ENCODE measurements at places on chromosomes 2 and 18. TPM values are rescaled to one million over a fixed set of nuclear protein-coding genes. Genes with fewer than 3 reads are reported as not detected.
A peak's percentile ranks its signal among the peaks of the same experiment; 100 is the strongest.

GRCh38 chr2:85413592-85414420, 3.6 kb upstream of the CAPG start:
- peak; percentile 51 for DNase-seq

GRCh38 chr2:207274530-207275189, 108.9 kb upstream of the KLF7 start:
- no peak for DNase-seq

GRCh38 chr2:107806901-107807300, 19.8 kb upstream of the RGPD4 start:
- DNase-seq, result no peak

DNA sequence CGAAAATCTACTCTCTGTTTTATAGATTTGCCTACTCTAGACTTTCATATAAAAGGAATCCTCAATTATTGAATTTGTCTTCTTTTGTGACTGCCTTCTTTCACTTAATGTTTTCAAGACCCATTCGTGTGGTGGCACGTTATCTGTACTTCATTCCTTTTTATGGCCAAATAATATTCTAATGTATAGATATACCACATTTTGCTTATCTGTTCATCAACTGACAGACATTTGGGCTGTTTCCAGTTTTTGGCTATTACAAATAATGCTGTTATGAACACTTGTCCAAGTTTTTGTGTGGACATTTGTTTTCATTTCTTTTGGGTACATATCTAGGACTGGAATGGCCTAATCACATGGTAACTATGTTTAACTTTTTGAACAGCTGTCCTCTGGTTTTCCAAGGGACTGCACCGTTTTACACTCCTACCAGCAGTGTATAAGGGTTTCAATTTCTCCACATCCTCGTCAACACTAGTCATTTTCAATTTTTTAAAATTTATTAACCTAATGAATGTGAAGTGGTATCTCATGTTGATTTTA, 9.3 kb upstream of the NPAS2 start:
- DNase-seq, result no peak

GRCh38 chr18:77067291-77068061, 65.1 kb downstream of the MBP start:
- DNase-seq, result peak; percentile 77

GRCh38 chr18:70428439-70428838, 139.6 kb downstream of the SOCS6 start:
- DNase-seq, result no peak

GRCh38 chr2:113977660-113978523, 88.0 kb downstream of the ACTR3 start:
- no peak for DNase-seq

DNA sequence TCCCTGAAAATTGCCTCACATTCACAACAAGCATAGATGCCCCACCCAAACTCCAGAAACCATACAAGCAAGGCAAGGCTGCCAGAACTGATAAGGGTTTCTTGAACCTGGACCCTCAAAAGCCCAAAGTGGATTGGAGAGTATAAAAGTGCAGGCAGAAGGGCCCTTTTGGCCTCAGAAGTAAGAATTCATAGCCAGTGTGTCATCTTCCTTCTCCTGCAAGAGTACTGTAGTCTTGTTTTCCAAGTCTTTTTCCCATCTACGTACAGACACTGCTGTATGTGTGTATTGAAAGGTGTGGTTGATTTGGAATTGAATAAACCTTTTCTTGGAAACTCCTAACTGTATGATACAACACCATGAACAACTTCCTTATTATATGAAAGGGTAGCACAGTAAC, 46.8 kb downstream of the ZC3H15 start:
- DNase-seq, result no peak

DNA sequence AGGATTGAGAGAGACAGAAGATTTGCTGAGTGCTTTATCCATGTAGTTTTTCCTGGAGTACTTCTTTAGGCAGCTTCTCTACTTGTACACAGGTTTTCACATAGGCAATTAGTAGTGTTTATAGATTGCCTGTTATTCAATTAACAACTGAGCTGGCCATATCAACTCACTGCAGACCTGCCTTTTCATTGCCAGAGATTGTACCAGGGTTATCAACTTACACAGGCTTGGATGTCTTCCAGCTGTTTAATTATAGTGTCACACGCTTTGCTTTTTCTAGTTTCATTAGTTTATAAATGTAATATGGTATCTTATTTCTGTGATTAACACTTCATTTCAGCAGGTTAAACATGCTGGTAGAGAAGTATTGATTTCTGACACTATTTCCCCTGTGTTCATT, 125.9 kb downstream of the GPD2 start:
- DNase-seq, result no peak

DNA sequence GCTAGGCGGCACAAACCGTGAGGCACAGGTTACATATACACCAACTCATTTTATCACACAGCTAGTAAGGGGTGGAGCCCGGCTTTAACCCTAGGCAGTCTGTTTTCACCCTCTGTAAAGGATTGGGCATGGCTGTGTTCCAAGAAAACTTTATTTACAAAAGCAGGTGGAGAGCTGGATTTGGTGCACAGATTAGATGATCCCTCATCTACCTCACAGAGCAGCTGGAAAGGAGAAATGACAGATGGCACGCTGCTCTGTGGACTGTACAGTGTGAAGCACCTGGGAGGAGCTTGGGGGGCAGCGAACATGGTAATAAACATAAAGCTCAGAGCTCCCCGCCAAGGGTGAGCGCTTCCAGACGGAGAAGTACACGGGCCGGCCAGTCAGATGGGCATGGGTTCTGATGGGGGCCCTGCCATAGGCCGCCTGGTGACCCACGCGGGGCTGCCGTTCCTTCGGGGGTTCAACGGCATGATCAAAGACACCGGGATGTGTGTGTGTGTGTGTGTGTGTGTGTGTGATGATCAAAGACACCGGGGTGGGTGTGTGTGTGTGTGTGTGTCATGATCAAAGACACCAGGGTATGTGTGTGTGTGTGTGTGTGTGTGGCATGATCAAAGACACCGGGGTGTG, 862 bp upstream of the TMEM177 start:
- no peak for DNase-seq

- DNase-seq, result no peak
These were observed 476.7 kb upstream of the RAB6C start for GRCh38 chr2:129502781-129503180.

GRCh38 chr2:179454443-179455171, 190.0 kb upstream of the SESTD1 start:
- DNase-seq, result no peak

DNA sequence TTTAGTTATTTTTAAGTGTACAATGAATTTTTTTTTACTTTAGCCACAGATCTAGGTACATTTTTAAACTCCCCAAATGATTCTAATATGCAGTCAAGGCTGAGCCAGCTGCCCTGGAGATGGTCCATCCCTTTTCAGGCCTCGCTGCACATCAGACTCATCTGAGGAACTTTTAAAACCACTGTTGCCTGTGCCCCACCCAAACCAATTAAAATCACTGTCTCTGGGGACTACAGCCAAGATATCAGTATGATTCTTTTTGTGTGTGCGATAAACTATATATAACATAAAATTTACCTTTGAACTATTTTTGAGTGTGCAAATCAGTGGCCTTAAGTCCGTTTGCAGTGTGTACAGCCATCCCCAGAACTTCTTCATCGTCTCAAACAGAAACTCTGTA, 9.1 kb upstream of the MALT1 start:
- DNase-seq, result no peak

DNA sequence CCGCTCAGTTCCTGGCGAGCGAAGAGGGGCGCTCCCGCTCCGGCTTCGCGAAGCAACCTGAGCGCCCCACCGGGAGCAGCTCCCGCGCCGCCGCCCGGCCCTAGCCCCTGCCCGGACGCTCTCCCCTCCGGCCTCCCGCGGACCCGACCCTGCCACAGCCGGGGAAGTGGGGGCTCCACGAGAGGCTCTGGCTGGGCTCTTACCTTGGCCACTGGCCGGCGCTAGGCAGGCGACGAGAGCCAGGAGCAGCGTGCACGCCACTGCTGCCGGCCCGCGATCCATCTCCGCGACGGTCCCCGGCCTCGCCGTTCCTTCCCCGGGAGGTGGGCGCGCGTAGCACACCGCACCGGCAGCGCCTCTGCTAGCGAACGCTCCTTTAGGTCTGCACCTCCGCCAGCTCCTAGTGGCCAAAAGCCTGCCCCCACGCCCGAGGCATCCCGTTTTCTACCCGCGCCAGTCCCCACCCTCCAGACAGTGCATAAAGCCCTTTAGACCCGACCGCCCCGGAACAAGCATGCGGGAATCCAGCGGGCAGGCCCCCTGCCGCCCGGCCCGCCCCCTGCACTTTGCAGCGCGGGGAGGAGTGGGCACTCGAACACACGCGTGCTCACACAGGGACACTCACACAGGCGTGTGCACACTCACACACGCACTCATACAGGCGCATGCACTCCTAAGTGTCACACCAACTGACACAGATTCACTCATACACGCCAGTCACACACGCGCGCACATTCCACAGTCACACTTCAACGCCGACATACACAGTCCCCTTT, at the start of gene LRP2:
LRP2 (minus strand) TSS at position 417 of the 776 bp plus-strand sequence; CDS start at position 282, 135 bp downstream.
- peak; percentile 24 for DNase-seq

Gene DAPL1
- total RNA-seq, result not detected

Gene GREB1L
- 7.2 TPM for total RNA-seq

Gene RAMP1
- total RNA-seq, result 151 TPM

Gene ARHGEF33
- total RNA-seq, result 0.10 TPM

Gene TFPI
- total RNA-seq, result 24.2 TPM

Gene CLHC1
- total RNA-seq, result 9.4 TPM

Gene TMEM198
- total RNA-seq, result 1.7 TPM

Gene ZAP70
- total RNA-seq, result 1.7 TPM

Gene ABHD1
- 2.0 TPM for total RNA-seq

All from left ventricle myocardium superior (tissue), 1 donor.